ENCODE measurements at places on chromosomes 13 and 19. TPM values are rescaled to one million over a fixed set of nuclear protein-coding genes. Genes with fewer than 3 reads are reported as not detected.

GRCh38 chr13:101739382-101740178 is 287.1 kb downstream of the ITGBL1 start:
- no peak for DNase-seq

DNA sequence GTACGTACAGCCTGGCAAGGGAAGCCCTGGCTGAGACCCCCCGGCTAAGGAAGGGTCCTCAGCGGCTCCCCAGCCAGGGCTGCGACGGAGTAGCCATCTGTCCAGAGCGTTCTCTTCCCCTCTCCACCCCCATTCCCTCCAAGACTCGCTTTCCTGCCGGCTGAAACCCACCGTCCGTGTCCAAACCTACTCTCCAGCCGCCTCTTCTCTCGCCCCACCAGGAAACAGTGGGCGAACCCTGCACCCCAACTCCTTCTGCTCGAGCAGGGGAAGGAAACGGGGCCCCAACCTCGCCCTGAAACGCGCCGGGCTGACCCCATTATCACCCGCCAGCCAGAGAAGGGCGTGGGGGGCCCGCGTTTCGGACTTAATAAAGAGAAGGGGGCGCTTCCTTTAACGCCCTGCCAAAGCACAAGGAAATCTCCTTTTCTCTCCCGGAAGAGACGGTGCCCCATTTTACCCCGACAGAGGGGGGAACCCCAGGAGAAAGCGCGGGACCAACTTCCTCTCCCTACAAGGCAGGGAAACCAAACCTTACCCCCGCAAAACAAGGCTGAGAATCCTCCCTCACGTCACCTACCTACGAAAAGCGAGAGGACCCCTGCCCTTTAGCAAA is 2.5 kb downstream of the ZC3H4 start:
- DNase-seq, result no peak

- peak; percentile 63 for DNase-seq
Measured at GRCh38 chr19:10230173-10230860, 814 bp downstream of the S1PR2 start.

Gene HS6ST3
- total RNA-seq, result 2.0 TPM

- DNase-seq, result no peak
Measured at GRCh38 chr13:32125221-32125689, 93.7 kb downstream of the FRY start.

All from progenitor cell of endocrine pancreas (in vitro differentiated cells).